ENCODE measurements at places on chromosomes 6 and 20.

DNA sequence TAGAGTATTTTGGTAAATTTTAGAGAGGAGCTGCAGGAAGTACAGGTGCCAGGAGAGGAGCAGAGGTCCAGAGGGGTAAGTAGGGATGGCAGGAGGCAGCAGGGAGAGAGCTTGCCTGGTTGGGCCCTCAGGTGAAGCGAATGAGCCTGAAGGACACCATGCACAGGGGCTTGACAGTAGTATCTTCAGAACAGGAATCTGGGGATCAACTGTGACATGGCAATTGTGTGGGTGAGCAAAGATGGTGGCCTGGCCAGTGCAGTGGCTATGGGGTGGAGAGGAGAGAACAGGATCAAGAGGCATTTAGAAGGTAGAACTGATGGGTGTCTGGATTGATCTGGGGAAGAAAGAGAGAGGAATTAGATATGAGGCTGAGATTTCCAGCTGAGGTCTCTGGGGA, 68.7 kb upstream of the RNF24 start:
- no peak for DNase-seq

- no peak for DNase-seq
These were observed 111.8 kb downstream of the EDN3 start for GRCh38 chr20:59412181-59412580.

DNA sequence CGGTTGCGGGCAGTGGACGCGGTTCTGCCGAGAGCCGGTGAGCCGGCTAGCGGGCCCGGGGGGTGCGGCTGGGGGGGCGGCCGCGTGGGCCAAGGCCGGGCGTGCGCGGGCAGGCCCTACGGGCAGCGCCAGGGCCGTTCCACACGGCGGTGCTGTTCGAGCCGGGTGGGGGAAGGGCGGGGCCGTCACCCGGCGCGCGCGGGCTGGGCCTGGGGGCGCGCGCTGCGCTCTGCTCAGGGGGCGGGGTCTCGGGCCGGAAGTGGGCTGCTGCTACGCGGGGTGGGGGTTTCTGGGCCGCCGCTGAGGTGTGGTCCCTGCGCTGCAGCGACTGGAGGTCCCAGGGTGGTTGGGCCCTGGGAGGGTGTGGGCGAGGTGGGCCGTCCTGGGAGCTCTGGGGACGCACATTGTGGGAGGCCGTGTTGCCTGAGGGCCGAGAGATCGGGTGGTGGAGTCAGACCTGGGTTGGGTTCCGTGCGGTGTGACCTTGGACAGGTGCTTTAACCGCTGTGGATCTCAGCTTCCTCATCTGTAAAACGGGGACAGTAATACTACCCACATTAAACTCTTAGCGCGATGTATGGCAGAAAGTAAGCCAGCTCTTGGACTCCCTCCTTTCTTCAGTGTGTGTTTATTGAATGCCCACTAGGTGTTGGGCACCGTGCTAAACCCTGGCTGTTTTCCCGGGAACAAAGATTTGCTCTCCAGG, 391 bp downstream of the MAPRE1 start:
- peak; percentile 91 for DNase-seq

DNA sequence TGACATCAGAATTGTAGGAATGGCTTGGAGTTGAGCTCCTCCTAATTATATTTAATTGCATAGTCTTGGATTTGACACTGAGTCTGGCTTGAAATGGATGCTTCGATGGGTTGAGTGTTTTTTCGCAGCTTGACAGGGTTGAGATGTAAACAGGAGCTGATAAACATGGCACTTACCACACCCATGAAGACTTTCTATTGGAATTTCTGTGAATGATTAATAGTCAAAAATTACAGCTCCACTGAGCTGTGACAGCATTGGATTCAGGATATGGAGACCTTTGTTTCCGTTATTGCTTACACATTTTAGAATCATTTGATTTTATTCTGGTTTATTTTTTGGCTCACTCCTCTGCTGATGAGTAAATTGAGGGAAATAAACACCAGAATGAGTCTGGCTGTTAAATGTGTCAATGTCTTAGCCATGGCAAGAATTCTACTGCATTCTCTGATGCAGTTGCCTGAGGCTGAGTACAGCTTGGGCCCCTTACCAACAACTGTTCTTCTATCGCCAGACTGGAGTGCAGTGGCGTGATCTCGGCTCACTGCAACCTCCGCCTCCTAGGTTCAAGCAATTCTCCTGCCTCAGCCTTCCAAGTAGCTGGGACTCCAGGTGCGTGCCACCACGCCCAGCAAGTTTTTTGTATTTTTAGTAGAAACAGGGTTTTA, 128.1 kb upstream of the DOK5 start:
- DNase-seq: no peak

- no peak for DNase-seq
These were observed 13.9 kb upstream of the SUMO4 start for GRCh38 chr6:149385998-149386646.

GRCh38 chr6:127923135-127923534, 22.3 kb upstream of the THEMIS start:
- no peak for DNase-seq

- no peak for DNase-seq
These were observed 105.4 kb upstream of the AKIRIN2 start for GRCh38 chr6:87807475-87807874.

DNA sequence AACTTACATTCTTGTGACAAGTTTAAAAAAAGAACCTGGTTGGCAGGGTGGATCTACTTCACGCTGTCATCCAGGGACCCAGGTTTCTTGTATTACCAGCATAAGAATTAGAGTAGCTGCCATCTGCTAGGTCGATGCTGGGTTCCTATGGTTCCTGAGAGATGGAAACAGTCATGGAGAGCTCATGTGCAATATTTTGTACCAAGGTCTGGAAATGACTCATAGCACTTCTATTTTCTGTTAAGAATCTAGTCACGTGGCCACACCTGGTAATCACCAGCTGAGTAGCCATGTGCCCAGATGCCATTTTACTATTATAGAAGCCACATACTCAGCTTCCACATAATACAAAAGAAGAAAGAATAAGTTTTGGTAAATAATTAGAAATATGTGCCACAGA, 171.3 kb downstream of the CD83 start:
- no peak for DNase-seq

DNA sequence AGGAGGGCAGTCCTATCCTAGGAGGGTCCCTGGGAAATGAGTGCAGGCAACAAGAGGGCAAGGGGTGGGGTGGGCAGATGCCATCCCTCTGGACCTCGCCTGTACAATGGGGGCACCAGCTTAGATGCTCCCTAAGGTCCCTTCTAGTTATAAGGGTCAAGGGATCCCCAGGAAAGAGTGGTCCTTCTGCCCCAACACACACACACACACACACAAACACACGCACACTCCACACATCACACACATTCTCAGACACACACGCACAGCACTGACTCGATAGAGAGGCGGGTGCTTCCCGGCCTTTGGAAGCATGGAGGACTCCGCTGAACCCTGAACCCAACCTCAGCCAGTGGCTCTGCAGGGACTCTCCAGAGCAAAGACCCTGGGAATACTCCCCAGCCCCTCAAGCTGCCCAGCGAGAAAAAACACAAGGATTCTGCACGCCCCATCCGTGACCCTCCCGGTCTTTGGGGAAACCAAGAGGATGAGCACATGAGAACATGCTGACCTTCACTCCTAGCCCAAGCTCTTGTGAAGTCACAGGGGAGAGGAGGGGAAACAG, 64.6 kb downstream of the MDGA1 start:
- no peak for DNase-seq

GRCh38 chr6:92688342-92688741, 731.0 kb downstream of the EPHA7 start:
- DNase-seq: no peak

DNA sequence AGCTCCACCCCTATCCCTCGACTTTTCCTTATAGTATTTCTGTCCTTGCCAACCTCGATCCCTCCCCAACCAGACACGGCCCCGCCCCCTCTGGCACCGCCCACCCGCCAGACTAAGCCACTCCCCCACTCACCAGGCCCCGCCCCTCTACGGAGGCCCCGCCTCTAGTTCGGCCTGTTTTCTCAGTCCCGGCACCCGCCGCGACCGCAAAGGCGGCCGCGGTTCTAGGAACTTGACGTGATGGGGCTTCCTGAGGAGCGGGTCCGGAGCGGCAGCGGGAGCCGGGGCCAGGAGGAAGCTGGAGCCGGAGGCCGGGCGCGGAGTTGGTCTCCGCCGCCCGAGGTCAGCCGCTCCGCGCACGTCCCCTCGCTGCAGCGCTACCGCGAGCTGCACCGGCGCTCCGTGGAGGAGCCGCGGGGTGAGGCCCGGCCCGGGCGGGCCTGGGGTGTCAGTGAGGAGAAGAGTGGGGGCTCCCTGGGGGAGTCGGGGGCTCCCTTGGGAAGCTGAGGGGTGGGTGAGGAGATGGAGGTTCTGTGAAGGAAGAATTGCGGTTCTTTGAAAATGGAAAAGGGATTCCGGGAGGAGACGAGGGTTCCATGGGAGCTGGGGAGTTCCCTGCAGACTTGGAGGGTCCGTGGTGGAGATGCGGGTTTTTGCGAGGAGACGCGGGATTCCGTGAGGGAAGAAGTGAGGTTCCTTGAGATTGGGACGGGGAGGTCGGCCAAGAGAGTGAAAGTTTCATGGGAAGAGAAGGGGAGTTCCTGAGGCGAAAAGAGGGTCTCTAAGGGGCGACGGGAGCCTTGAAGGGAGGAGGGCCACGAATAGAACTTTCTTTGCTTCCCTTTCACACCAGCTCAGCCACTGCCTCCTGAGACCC, at the start of gene ACSS2:
Gene ACSS2 (plus strand): TSS at position 207 of the 877 bp plus-strand sequence. CDS start 34 bp downstream, at position 241.
- DNase-seq: no peak

DNA sequence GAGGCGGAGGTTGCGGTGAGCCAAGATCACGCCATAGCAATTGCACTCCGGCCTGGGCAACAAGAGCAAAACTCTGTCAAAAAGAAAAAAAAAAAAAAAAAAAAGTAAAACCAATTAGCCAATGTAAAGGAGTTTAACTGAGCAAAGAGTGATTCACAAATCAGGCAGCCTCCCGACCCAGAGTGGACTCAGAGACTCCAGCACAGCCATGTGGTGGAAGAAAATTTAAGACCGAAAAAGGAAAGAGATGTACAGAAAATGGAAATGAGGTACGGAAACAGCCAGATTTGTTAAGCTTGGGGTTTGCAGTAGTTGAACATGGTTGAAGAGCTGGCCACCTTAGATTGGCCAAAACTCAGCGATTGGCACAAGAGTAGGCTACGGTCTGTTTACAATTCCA, 51.4 kb downstream of the ERMARD start:
- no peak for DNase-seq

- no peak for DNase-seq
These were observed 38.6 kb upstream of the KIF16B start for GRCh38 chr20:16611817-16612216.

DNA sequence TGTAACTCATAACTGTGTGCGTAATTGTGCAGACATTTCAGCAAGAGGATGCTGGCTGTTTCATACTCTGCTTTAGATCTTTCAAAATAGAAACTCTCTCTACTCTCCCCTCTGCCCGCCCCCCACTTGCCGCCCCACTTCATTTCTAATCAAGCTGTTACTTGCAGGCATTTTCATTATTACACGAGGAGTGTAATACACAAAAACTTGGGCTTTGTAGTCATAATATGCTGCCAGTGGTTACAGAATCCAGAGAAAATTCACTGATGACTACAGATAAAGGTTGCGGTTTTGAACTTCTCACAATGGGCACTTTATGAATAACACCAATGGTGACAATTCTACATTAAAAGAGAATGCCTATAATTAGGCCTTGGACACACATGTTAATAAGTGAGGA, 194.0 kb upstream of the POU3F2 start:
- DNase-seq: no peak

DNA sequence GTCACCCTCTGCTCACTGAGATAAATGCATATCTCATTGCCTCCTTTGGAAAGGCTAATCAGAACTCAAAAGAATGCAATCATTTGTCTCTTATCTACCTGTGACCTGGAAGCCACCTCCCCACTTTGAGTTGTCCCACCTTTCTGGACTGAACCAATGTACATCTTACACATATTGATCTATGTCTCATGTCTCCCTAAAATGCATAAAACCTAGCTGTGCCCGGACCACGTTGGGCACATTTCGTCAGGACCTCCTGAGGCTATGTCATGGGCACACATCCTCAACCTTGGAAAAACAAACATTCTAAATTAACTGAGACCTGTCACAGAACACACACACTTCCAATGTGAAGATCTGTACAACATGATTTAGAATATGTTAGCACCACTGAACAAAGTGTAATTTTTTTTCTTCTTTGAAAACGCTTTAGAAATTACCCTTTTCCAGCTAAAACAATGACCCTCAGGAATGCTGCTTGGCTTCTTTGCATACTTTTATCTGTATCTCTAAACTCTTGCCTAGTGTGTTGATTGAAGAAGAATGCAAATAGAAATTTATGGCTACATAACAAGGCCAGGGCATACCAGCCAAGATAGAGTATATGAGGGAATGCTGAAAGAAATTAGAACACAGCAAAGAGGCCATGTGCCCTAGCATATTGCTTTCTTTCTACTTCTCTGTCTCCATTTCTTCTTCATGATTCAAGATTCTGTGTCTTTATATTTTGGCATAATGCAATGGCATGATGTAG, 84.6 kb upstream of the DST start:
- no peak for DNase-seq

GRCh38 chr6:151095538-151096254, 144.1 kb upstream of the AKAP12 start:
- DNase-seq: no peak

DNA sequence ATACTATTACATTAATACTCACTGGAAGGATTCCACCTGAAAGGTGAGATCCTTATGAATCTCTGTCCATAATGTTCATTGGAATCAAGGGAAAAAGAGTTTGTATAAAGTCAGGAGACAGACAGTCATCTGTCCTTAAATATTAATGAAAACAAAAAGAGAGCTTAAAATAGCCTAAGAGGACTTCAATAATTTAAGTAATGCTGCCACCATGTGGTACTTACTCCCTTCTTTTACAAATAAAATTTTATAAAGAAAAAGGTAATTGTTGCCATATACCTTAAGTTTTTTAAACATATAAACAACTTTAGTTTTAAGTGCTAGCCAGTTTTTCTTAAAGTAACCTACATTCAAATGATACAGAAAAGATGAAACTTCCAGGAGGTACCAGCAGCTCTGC, 5.1 kb downstream of the BLOC1S5 start:
- no peak for DNase-seq

- DNase-seq: no peak
These were observed 53.9 kb downstream of the ECT2L start for GRCh38 chr6:138849791-138850190.

GRCh38 chr6:165647041-165647440, 16.0 kb downstream of the PDE10A start:
- DNase-seq: no peak

DNA sequence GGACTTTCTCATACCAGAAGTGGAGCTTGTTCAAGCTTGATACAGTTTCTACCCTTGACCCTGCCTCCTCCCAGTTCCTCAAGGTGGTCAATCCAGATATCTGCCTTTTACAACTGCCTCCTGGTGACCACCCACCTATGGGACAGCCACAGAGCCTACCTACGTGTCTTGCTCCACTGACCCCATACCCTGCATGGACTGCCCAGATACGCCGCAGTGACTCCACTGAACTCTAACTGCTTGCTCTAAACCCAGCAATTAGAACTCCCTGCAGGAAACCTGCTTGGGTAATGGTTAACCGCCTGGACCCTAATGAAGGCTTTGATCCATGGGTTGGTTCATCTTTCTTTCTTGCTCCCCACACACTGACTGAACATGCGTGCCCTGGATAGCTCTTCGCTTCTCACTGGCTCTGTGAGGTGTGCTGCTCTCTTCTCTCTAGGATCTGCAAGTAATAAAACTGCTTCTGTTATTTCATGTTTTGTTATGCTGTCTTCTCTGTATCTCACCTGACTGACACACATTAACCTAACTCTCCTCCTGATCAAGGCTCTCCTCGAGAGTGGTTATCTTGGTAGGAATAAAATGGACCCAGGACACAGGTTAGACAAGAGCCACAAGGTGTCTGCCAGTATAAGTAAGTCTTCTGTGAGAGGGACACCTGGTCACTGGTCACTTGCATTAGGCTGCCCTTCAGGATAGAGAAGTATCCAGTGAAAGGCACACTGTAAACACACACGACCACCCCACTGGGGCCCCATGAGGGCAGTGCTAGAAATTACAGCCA, 79.2 kb downstream of the CHD6 start:
- DNase-seq: no peak

Measured in aorta (tissue), 5 donors.